ENCODE measurements at places on chromosomes 6 and 20. TPM values are rescaled to one million over a fixed set of nuclear protein-coding genes. Genes with fewer than 3 reads are reported as not detected.

DNA sequence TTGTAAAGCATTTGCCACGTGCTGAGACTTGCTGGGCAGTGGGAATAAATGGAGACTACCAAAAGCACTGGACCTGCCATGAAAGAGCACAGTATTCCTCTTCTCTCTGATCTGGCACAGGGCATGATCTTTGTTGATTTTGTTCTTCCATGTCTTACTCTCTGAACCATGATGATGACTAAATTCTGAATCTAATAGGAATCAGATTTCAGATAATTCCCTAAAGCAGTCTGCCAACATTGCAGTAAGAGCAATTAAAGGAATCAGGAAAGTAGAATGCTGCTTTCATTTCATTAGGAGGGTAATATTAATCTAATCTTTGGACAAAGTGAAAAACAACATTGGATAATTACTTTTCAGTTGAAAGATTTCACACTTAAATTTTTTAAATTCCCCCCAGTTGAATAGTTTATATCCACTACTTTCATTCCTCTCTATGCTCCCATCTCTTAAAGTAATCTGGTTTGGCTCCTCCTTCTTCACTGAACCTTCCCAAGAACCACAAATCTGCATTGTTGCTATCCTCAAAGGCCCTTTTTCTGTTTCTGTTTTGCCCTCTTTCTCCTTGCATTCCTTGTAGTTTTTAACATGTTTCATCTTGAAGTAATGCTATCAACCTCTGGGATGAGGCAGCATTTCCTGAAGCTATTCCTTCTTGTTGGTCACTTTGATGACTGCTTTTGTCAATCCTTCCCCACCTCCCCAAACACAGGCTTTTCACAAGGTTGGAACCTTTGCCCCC, 243.2 kb upstream of the TENT5A start:
- no peak for DNase-seq
- no peaks in the 10 kb centered on the region for H3K27me3 ChIP-seq
- no peak overlapping the region for H3K27ac ChIP-seq
- H3K36me3 ChIP-seq = no peaks in the 10 kb centered on the region
- no peaks in the 10 kb centered on the region for H3K4me1 ChIP-seq

DNA sequence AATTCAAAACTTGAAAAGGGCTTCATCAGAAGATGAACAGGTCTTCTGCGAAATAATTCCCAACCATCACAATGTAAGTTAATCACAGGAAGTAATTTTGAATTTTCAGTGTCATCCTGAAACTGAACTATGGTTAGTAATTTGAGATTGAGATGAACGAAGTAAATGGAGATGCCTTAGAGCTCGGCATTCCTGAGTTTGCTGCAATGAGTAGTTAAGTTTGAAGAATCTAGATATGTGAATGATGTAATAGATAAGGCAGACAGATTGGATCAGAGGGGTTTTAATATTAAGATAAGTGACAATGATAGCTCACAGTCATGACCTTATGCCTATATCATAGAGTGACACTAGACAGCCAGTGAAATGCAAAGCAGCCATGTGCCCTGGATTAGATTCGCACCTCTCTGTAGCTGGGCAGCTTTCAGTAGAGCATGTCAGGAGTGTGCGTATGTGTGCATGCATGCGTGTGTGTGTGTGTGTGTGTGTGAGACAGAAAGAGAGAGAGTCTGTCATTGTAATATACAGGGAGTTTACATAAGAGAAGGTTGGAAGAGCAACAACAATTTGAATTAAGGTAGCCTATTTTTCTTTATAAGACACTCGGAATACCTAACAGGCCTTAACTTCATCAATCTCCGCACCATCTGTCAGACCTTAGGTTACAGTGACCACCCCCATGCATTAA, 233.0 kb downstream of the GMPR start:
- H3K27me3 ChIP-seq = no peaks in the 10 kb centered on the region
- DNase-seq = no peak
- H3K4me1 ChIP-seq = peaks cover 34% of the 10 kb centered on the region
- no peak overlapping the region for H3K27ac ChIP-seq

- no peaks in the 10 kb centered on the region for H3K36me3 ChIP-seq
- H3K4me3 ChIP-seq = peak overlapping the region; percentile 15
- peaks cover 39% of the 10 kb centered on the region for H3K4me1 ChIP-seq
- H3K27me3 ChIP-seq = no peaks in the 10 kb centered on the region
Measured at GRCh38 chr6:106141441-106142237, 55.5 kb downstream of the PRDM1 start.

- no peaks in the 10 kb centered on the region for H3K27me3 ChIP-seq
- H3K27ac ChIP-seq = no peak overlapping the region
- no peaks in the 10 kb centered on the region for H3K36me3 ChIP-seq
- peaks cover 87% of the 10 kb centered on the region for H3K4me1 ChIP-seq
Measured at GRCh38 chr6:5667737-5668136, 339.0 kb downstream of the NRN1 start.

Gene CEP85L
- total RNA-seq = 29.1 TPM
